ENCODE measurements at places on chromosomes 2 and 18. TPM values are rescaled to one million over a fixed set of nuclear protein-coding genes. Genes with fewer than 3 reads are reported as not detected.

DNA sequence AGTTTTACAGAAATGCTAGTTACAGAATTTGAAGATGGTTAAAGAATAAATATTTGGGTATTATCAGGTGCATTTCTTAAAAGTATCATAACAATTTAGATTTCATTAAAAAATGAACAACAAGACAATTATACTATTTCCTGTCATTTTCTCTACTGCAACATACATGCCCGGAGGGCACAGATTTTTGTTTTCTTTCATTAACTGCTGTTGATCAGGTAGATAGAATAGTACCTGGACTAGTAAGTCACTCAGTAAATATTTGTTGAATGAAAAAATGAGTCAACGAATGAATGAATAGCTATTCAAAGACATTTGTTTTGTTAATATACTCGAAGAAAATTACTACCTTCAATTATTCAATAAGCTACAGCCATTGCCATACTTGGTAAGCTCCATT is 531.2 kb upstream of the VRK2 start:
- no peaks in the 10 kb centered on the region for H3K27me3 ChIP-seq
- no peak for DNase-seq
- no peaks in the 10 kb centered on the region for H3K36me3 ChIP-seq
- H3K4me3 ChIP-seq: no peak overlapping the region
- H3K4me1 ChIP-seq: no peaks in the 10 kb centered on the region

The UGT1A1 gene
- not detected for total RNA-seq

The SLC16A14 gene
- total RNA-seq: 0.84 TPM

DNA sequence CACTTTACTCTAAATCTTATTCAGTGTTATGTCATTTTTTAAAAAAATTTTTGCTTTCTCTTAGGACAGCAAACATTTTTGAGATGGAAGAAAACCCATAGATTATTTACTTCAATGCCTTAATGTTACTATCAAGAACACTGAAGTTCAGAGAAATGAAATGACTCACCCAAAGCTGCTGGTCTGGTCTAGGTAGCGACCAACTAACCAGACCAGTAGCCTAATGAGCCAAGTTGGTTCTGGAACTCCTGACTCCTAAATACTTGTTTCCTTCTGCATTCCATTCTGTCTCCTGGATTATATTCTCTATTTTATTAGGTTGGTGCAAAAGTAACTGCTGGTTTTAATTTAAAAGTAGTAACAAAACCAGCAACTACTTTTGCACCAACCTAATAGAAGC is 35.4 kb downstream of the SLC8A1 start:
- DNase-seq: no peak
- no peak overlapping the region for H3K4me3 ChIP-seq

The PRKAG3 gene
- total RNA-seq: 70.2 TPM

DNA sequence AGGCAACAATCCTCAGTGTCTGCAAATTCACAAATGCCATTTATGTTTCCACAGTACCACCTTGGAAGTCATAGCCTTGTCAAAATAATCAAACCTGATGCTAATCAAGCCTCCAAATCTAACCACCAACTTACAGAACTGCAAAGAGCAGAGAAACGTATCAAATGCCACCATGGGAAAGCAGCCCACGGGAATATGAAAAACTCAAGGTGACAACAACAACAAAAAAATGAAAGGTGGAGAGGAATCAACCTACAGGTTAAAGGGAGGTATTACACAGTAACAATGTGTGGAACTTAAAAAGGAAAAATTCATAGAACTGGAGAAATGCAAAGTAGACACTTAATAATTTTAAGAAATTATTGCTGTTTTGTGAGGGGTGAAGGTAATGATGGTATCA is 46.7 kb downstream of the CD226 start:
- no peaks in the 10 kb centered on the region for H3K27me3 ChIP-seq
- no peak overlapping the region for H3K4me3 ChIP-seq
- H3K36me3 ChIP-seq: no peaks in the 10 kb centered on the region
- no peak for DNase-seq
- H3K4me1 ChIP-seq: no peaks in the 10 kb centered on the region

The GLB1L gene
- total RNA-seq: 0.59 TPM

GRCh38 chr2:228793116-228793515 is 478.0 kb downstream of the PID1 start:
- DNase-seq: no peak
- no peaks in the 10 kb centered on the region for H3K27me3 ChIP-seq
- H3K4me1 ChIP-seq: no peaks in the 10 kb centered on the region
- no peak overlapping the region for H3K4me3 ChIP-seq
- H3K27ac ChIP-seq: no peak overlapping the region

GRCh38 chr2:170237572-170238120 is 59.7 kb downstream of the MYO3B start:
- no peaks in the 10 kb centered on the region for H3K36me3 ChIP-seq
- H3K4me3 ChIP-seq: no peak overlapping the region
- no peak overlapping the region for H3K27ac ChIP-seq
- no peak for DNase-seq

- H3K27me3 ChIP-seq: no peaks in the 10 kb centered on the region
- no peak overlapping the region for H3K4me3 ChIP-seq
- H3K4me1 ChIP-seq: no peaks in the 10 kb centered on the region
- H3K36me3 ChIP-seq: no peaks in the 10 kb centered on the region
- DNase-seq: no peak
- no peak overlapping the region for H3K27ac ChIP-seq
Observed at GRCh38 chr2:101492936-101493473, 18.1 kb upstream of the RFX8 start.

DNA sequence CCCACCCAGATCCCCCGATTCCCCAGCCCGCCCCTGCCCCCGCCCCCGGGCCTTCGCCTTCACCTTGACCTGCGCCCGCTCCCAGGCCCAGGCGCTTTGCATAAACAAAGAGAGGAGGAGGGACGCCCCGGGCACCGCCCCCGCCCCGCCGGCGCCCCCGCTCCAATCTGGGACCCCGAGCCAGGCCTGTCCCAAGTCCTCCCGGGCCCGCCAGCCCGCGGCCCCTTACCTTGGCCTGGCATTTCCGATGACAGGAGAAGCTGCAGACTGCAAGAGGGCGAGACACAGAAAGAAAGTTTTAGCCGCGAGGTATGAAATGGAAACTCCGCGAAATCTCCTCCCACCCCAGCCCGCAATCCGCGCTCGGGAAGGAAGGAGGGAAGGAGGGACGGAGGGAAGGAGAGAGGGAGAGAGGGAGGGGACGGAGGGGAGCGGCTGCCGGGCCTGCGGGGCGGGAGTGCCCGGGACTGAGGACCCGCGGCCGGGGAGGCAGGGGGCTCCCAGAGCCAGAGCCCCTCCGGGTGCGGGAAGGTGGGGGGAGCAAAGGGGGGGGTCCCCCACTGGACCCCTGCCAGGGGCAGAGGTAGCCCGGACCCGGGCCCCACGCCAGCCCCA is 24.2 kb downstream of the TNS1 start:
- no peak for DNase-seq
- H3K27ac ChIP-seq: peak overlapping the region; percentile 49
- no peaks in the 10 kb centered on the region for H3K36me3 ChIP-seq

DNA sequence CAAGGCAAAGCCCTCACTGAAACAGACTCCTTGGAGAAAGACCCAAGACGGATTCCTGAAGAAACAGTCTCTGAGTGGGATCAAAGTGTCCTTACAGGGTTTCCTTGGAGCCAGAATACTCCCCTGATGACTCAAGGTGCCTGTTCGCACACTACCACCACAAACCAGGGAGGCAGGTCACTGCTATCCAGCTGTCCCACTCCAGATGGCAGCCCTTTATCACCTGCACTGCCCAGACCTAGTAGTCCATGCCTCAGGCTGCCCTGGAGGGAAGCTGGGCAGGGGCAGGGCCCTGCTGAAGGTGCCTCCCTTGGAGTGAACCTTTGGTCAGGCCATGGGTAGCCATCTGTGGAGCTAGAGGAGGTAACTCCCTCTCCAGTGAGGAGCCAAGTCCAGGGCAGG is 34.1 kb downstream of the TRABD2A start:
- H3K36me3 ChIP-seq: no peaks in the 10 kb centered on the region
- no peak for DNase-seq
- H3K27me3 ChIP-seq: no peaks in the 10 kb centered on the region

The AOX1 gene
- 4.2 TPM for total RNA-seq

The ALPI gene
- total RNA-seq: not detected

The ZCCHC2 gene
- 38.2 TPM for total RNA-seq

The COL4A3 gene
- total RNA-seq: 5.5 TPM

The RAX gene
- total RNA-seq: not detected

- H3K27me3 ChIP-seq: no peaks in the 10 kb centered on the region
- H3K27ac ChIP-seq: no peak overlapping the region
- H3K36me3 ChIP-seq: no peaks in the 10 kb centered on the region
- DNase-seq: no peak
Observed at GRCh38 chr18:36638224-36638623, 190.6 kb downstream of the TPGS2 start.

GRCh38 chr2:172288603-172289002 is 138.8 kb upstream of the ITGA6 start:
- H3K27me3 ChIP-seq: no peaks in the 10 kb centered on the region
- no peak overlapping the region for H3K27ac ChIP-seq
- no peaks in the 10 kb centered on the region for H3K36me3 ChIP-seq
- no peak overlapping the region for H3K4me3 ChIP-seq

The SPATA3 gene
- not detected for total RNA-seq

All from psoas muscle (tissue), 8 donors.